Cerebellar nuclear complex (tissue), 1 donor: ENCODE measurements at places on chromosomes 2 and 18.

DNA sequence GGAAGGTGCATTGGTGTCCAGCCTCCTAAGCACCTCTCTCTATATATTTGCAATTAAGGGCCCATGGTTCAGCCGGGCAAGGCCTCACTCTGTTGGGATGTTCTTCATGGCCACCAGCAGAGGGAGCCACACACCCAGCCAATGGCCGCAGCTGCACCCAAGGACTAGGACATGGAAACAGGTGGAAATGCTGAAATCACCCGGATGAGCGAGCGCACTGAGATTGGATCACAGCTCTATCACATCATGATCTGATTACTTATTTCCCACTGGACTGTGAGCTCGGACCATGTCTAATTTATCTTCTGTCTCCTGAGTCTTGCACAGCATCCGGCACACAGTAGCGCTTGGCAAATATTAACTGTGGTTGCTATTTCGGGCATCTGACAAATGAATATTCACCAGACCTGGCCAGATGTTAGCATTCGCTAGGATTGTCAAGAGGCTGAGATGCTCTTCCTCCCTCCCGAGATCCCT is 31.2 kb downstream of the KIF3C start:
- DNase-seq: peak; percentile 33

DNA sequence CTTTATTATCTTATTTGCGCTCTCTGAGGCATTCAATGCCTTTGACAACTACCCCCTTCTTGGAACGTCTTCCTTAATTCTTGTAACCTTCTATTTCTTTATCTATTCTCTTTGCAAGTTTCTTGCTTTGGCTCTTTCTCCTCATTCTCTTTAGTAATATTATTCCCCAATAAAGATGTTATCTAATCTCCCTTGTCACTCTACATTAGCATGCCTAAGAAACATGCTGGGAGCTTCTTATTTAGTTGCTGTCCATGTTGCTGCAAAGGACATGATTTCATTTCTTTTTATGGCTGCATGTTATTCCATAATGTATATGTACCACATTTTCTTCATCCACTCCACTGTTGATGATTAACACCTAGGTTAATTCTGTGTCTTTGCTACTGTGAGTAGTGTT is 113.7 kb downstream of the RDH14 start:
- no peak for DNase-seq

DNA sequence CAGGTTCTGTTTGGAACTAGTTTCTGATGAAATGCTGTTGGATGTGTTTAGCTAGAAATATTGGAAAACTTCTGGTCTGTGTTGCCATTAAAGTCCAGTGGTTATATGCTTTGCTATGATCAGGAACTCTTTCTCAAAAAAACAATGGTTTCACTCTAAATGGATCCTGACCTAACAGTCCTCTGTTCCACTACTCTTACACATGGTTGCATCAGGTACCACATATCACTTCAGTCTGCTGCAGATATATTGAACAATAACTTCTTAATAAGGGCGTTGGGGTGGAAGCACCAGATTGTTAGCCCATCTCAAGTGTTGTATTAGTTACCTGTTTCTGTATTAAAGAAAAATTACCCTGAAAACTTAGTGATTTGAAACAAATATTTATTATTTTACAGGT is 676.6 kb upstream of the GCFC2 start:
- no peak for DNase-seq

DNA sequence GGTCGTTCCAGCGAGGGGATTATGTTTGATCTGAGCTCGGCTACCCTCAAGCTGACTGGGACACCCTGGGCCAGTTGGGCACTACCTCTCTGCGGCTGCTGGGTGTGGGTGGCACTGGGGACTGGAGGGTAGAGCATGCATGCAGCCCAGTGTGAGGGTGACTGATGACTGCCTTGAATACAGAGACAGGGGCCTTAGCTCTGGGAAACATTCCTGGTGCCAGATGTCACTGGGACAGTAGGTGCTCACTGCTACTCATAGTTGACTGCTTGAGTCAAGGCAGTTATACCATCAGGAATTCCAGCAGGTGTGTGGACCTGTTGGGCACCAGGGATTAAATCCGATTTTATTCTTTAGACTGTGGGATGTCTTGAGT is 33.6 kb upstream of the ATP6V1B1 start:
- DNase-seq: no peak

- no peak for DNase-seq
These were observed 259.3 kb downstream of the AGPS start for GRCh38 chr2:177651833-177652232.

DNA sequence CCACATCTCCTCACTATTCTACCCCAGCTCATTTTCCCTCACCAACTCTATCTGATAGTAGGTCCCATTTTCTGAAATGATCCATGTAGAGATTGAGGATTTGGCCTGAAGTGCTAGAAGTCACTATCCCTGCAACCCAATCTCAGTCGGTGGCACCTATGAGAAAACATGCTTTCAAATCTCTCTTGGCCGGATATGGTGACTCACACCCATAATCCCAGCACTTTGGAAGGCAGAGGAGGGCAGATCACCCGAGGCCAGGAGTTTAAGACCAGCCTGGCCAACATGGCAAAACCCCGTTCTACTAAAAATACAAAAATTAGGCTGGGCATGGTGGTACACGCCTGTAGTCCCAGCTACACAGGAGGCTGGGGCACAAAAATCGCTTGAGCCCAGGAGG is 19.1 kb upstream of the MARCHF4 start:
- DNase-seq: no peak

GRCh38 chr18:38402509-38402908 is 836.9 kb upstream of the CELF4 start:
- no peak for DNase-seq

DNA sequence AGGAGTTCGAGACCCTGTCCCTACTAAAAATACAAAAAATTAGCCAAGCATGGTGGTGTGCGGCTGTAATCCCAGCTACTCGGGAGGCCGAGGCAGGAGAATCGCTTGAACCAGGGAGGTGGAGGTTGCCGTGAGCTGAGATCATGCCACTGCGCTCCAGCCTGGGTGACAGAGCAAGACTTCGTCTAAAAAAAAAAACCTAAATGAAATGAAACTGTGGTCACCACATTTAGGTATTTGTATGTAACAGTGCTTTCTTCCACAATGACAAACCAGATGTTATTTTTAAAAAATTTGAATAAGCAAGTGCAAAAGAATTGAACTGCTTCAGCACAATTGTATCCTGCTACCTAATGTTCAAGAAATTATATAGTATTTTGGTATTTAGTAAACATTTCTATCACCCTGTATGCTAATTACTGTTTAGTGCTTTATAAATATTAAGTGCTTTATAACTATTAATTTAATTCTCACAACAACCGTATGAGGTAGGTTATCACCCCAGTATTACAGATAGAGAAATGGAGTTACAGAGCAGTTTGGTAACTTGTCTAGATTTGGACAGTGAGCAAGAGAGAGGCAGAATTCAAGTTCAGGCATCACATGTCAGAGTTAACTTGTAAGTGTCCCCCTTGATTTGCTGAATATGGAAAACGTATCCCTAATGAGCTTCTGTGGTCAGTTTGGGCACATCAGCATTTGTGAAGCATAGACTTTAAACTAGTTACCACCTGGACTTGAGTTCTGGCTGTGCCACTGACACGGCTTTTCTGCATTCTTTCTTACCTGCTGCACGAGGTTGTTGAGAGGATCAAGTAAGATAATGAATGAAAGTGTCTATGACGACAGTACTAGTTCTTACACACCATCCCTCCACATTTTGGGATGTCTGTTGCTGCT is 14.4 kb downstream of the PHLPP1 start:
- DNase-seq: no peak

DNA sequence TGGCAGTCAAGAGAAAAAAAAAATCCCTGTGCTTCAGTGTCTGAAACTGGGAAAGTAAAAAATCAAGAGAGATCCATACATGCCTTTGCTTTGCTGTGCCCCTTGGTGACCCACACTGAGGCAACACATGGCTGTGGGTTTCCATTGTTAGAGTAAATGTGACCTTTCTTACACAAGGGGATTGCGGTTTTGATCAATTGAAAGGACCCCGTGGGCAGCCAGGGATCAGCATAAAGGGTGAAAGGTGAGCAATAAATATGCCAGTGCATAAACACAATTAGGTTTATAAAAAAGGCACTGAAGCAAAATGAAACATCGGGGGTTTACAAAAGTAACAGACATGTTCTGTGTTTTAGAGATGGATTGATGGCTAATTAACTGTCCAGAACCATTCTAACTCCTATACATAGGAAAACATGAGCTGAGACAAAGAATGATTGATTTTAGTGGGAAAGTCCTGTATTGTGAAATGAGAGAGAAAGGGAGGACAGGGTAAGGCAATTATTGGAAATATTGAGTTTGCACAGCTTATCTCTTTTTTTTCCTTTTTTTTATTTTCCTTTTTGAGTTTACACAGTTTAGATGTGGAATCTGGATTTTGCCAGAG is 40.7 kb upstream of the BBS5 start:
- DNase-seq: no peak

- no peak for DNase-seq
These were observed 31.4 kb downstream of the NPPC start for GRCh38 chr2:231894566-231895380.

DNA sequence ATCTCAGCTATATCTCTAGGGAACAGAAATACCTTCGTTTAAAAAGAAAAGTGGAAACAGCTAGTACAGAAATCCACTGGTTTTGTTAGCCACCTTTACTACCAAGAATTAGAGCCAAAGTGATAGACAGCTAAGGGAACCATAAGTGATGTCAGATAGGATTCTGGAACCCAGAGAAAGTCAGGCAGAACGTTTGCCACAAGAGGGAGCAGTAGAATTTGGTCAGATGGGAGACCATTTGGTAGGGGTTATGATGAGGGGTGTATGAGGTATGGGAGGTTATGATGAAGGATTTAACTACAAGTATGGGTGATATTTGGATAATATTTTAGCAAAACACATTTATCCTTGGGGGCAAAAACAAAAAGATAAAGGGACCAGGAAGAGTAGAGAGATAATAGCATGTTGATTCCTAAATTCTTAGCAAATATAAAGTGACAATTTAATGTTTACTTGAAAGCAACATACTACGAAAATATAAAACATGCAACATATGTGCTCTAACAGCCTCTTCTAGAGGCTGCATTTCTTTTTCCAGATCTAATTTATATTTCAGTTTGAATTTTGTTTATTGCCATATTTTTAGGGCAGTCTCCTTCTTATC is 3.3 kb downstream of the SLC8A1 start:
- no peak for DNase-seq

- no peak for DNase-seq
These were observed 106.2 kb upstream of the BZW1 start for GRCh38 chr2:200705305-200706041.
